A549 treated with GW870086 at 1 μM for 4 hours (cell line): ENCODE measurements at places on chromosomes 4 and X. TPM values are rescaled to one million over a fixed set of nuclear protein-coding genes. Genes with fewer than 3 reads are reported as not detected.

Gene FAT4
- 1.4 to 2.8 TPM (median 2.2 TPM) in 5 replicates for total RNA-seq

Gene MXRA5
- total RNA-seq, result not detected in 5 replicates

Gene LRRC66
- total RNA-seq, result 0.07 to 0.16 TPM (median 0.09 TPM) in 5 replicates

Gene PCSK1N
- total RNA-seq, result 25.1 to 49.0 TPM (median 43.6 TPM) in 5 replicates

Gene RAB9B
- 0.03 to 0.05 TPM (median 0.05 TPM) in 3 of 5 replicates, not detected in the others for total RNA-seq

Gene SPANXC
- 0.58 to 0.65 TPM (median 0.64 TPM) in 3 of 5 replicates, not detected in the others for total RNA-seq

Gene SMR3B
- not detected in 5 replicates for total RNA-seq

Gene FOXP3
- total RNA-seq, result 0.12 to 0.15 TPM (median 0.14 TPM) in 3 of 5 replicates, not detected in the others

Gene STPG2
- not detected in 5 replicates for total RNA-seq

Gene FAM47C
- total RNA-seq, result not detected in 5 replicates

Gene ALB
- total RNA-seq, result 0.19 to 2.7 TPM in 2 of 5 replicates, not detected in the others

Gene STK32B
- 14.6 to 16.8 TPM (median 15.9 TPM) in 5 replicates for total RNA-seq
